AG08396 (cell line): ENCODE measurements at places on chromosomes 5 and 9.

GRCh38 chr9:68545033-68545705 is 4.5 kb upstream of the TMEM252 start:
- DNase-seq, result no peak

- DNase-seq, result peak; percentile 26
Measured at GRCh38 chr5:169648725-169649310, 11.7 kb downstream of the DOCK2 start.

- DNase-seq, result peak; percentile 4
Measured at GRCh38 chr9:93963969-93964368, 8.8 kb upstream of the BARX1 start.

DNA sequence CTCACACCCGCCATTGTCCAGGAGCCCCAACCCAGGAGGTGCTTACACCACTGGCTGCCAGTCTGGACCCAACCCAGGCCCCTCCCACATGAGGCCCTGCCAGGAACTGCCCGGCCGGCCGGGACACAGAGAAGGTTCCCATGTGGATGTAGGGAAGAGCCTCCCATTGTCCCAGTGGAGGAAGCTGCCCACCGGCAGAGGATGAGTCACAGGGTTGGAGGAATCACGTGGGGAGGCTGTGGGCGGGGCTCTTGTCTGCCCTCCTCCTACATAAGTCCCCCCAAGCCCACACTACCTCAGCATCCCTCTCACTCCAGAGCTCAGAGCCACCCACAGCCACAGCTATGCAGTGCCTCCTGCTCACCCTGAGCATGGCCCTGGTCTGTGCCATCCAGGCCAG is 26.1 kb downstream of the PAEP start:
- DNase-seq, result no peak
